Midbrain (tissue), 1 donor: ENCODE measurements at places on chromosomes 7 and 10.
A peak's percentile ranks its signal among the peaks of the same experiment; 100 is the strongest.

DNA sequence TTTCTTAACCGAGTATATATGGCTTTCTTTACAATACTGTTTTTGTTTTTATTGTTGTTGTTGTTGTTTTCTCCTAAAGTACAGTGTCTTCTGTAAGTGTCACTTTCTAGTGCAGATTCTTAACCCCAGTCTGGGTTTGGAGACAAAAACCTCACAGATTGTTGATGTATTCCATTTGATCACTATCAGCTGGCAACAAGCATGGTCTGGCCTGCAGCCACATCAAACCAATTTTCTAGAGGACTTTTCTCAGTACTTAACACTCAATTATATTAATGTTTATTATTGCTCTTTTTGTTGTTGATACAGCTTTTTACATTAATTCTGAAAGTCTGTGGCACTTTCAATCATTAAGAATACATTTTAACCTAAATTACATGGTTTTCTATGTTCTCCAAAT is 17.1 kb downstream of the LRRN3 start:
- no peak for DNase-seq

DNA sequence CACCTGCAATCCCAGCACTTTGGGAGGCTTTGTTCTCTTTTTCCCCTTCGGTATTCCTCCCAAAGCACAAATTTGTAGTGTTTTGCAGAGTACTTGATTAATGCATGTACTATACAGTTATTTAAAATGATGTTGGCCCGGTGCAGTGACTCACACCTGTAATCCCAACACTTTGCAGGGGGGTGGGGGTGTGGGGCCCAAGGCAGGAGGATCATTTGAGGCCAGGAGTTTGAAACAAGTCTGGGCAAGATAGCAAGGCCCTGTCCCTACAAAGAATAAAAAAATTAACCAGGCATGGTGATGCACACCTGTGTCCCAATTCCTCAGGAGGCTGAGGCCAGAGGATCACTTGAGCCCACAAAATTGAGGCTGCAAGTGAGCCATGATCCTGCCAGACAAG is 26.8 kb upstream of the FOXK1 start:
- DNase-seq, result no peak

- no peak for DNase-seq
Measured at GRCh38 chr7:50805447-50806125, 22.9 kb upstream of the GRB10 start.

DNA sequence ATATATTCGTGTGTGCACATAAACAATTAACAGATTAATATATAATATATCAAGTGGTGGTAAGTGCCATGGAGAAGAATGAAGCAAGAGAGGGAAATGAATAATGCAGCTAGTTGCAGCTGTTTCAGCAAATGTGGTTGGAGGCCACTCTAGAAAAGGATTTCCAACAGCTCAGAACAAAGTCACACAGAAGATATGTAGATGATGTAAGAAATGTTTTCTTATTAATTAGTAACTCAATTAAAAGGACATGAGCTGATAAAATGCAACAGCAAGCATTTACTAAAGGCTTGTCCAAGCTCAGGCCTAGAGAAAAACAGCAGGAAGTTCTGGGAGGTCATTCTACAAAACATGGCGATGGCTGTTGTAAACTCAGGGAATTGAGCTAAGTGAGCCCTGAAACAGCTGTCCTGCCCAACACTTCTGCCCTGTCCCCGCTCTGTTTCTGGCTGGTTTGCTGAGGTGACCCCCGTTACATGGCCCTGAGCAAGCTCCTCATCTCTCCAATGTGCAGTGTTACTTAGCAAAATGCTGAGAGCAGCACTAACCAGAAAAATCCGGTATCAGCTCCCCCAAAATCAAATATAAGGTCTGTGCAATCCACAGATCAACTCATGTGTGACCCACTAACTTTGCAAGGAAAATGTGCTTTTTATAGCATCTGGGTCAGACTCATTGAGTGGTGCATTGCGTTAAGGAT is 23.4 kb upstream of the C10orf67 start:
- DNase-seq, result no peak

- no peak for DNase-seq
Measured at GRCh38 chr7:149878523-149878921, 4.8 kb downstream of the ATP6V0E2 start.

DNA sequence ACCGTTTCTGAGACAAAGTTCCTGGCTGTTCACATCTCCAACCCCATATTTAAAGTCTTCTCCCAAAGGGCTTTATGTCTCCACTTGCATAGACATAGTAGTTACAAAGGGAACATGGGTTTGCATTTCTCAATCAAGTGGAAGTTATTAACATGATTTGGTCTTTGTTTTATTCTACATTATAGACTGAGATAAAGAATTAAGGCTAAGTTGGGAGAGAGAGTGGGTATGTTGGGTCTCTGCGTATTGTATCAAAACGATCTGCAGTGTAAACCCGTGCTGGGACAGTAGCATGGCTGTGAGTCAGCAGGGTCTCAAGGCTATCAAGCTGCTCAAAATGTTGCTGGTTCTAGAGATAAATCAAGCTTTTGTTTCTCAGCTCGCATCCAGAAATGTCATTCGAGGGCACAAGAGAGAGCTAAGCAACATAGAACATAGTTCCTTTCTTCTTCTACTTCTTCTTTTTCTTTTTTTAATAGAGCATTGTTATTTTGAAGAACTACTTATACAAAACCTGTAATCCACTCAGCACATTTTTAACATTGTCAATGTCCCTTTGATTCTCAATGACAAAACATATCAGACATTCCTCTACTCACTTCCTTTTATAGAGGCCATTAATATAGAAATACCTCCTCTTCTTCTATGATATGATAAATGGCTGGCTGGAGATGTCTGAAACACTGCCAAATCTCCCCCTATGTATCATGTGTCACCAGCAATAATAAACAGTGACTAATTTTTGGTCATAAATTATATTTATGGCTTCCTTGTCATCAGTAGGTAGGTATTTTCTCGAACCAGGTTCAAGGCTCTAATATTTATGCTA is 34.5 kb upstream of the RHOBTB1 start:
- peak; percentile 47 for DNase-seq

- DNase-seq, result no peak
Measured at GRCh38 chr10:67596641-67597040, 99.4 kb downstream of the CTNNA3 start.

DNA sequence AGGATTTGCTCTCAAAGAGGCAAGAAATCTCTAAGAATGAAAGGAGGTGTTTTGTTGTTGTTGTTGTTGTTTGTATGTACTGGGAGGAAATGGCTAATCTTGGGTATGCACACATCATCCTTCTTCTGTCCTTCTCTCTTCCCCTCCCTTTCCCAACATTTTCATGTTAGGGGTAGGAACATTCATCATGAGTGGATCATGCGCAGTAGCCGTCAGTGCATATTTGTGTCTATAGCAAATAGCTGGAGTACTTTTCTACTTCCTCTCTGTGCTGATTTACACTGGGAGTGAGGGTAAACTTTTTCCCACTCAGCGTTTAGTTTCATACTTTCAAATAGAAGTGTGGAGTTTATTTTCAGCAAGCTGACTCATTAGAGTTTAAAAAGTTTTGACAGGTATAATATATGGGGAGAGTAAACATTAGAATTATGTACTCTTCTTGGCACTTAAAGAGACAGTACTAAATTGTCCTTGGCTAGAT is 80.5 kb upstream of the PRKG1 start:
- DNase-seq, result no peak

DNA sequence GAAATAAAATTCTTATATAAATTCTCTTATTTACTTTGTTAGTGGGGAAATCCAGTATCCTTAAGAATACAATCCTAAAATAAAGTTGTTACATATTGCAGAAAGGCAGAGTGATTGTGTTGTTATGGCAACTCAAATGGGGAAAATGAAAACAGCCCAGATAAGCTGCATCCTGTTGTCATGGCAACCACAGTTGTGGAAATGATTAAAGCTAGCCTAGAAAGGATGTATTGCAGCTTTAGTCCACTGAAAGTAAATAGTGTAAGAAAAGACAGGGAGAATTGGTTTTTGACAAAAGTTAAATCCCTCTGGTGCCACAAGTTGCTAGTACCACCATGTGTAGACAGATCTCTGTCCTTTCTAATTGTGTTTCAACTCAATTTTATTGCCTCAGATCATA is 43.2 kb downstream of the BTRC start:
- DNase-seq, result peak; percentile 8

GRCh38 chr10:69202332-69202731 is 17.8 kb upstream of the HKDC1 start:
- DNase-seq, result no peak

- no peak for DNase-seq
Measured at GRCh38 chr7:91243591-91244301, 20.5 kb upstream of the FZD1 start.

- DNase-seq, result no peak
Measured at GRCh38 chr10:119477444-119477843, 65.1 kb downstream of the RGS10 start.

GRCh38 chr7:29684787-29685650 is 121.3 kb upstream of the WIPF3 start:
- DNase-seq, result peak; percentile 70

DNA sequence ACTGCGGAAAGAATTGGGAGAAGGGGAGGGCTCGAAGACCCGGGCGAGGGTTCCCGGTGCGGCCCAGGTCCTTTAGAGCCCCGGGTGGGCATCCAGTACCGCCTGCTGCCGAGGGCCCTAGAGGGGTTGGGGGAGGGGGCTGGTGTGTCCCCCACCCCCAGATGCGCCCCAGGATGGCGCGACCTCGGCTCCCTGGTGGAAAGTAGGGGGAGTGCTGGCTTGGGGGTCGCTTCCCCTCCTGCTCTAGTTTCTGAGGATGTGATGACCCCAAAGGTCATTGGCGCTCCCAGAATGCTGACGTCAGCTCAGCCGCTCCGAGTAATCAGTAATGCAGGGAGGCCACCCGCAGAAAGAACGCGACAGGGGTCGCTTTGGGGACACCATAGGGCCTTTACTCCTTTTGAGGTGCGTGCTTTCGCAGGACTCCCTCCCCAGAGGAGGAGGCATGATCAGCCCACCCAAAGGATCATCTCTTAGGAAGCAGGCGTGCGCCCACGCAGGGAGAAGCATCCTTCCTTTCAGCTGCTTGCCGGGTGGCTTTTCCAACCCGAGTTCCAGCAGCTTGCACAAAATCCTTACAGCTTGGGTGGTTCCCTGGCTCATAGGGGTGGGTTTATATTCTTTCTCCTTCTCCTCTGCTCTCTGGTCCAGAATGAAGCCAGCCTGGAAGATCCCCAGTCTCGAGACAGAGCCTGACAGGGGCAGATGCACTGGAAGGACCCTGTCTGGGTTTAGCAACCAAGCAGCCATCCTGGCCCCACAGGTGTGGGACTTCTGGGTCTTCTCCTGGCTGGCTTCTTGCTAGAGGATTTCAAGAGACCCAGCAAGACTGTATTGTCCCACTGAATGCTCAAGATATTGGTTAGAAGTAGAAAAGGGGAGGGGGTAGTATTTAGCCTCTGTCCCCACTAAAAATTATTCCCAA is 1.3 kb upstream of the PRKAG2 start:
- DNase-seq, result no peak

GRCh38 chr7:39540320-39540719 is 25.9 kb upstream of the YAE1 start:
- DNase-seq, result no peak

GRCh38 chr7:9231630-9232121 is 798.3 kb downstream of the NXPH1 start:
- no peak for DNase-seq

- DNase-seq, result no peak
Measured at GRCh38 chr10:70440296-70441160, 953 bp downstream of the NODAL start.

GRCh38 chr7:159209429-159209828 is 64.8 kb upstream of the VIPR2 start:
- DNase-seq, result no peak

GRCh38 chr7:55592492-55592891 is 20.2 kb upstream of the VOPP1 start:
- DNase-seq, result no peak

GRCh38 chr10:101938305-101939007 is 94.9 kb upstream of the KCNIP2 start:
- no peak for DNase-seq

DNA sequence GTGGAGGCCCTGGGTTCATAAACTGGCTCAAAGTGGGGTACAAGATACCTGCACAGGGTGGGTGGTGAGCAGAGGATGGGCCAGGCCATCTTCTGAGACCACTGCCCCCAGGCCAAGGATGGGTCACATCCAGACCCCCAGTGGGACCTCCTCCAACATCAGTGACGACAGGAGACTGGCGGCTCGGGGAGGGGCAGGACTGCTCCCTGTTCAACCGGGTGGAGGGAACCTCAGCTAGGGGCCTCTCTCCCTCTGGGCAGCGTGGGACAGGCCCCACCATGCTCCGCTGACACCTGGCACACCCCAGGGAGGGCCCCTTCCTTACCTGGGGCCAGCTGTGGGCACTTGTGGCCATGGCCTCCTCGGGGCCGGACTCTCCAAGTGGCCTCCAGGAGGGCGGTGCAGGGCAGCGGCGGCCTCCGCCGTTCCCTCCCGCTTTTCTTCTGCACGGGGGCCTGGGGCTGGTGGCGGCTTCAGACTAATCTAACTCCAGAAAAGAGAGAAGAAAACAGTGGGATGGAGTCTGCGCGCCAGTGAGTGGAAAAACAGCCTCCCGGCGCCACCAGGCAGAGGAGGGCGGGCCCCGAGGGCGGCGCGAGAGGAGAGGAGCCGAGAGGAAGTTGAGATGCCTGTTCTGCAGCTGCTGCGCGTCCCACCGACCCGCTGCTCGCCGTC is at the start of gene CALHM2:
Gene CALHM2, minus strand, starts transcription at position 540 of the 675 bp plus-strand sequence. CDS start 2,429 bp downstream, outside the sequence.
- peak; percentile 12 for DNase-seq

DNA sequence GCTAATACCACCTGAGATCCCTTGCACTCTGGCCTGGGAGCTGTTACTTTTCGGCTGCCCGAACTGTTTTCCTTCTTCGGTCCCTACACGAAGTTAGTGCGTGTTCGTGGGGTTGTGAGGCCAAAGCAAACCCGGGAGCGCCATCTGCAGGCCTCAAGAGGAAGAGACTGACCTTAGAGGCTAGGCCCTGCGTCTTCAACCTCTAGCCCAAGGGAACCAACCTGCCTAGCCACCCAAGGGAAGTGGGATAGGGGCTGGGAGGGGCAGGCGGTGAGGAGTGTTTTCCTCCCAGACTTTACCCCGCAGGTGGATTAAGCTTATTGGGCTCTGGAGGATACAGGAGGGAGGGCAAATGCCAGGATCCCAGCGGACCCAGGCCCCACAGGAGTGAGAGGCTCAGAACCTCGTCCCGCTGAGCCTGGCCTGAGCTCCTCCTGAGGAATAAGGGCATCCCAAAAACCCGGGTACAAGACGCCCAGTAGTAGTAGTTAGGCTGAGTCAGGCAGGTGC is 1.7 kb upstream of the PAX2 start:
- DNase-seq, result peak; percentile 30
